Right cardiac atrium (tissue), 5 donors: ENCODE measurements at places on chromosomes 12 and 14. TPM values are rescaled to one million over a fixed set of nuclear protein-coding genes. Genes with fewer than 3 reads are reported as not detected.

Gene CACNA2D4
- total RNA-seq = 1.0 TPM

Gene PYGL
- 14.2 TPM for total RNA-seq

Gene JPH4
- total RNA-seq = 0.11 TPM

Gene SLC48A1
- total RNA-seq = 30.1 TPM

Gene ZNF384
- total RNA-seq = 33.7 TPM

Gene INTS13
- total RNA-seq = 16.1 TPM

Gene KLHDC1
- total RNA-seq = 13.5 TPM

Gene OTOGL
- total RNA-seq = 25.9 TPM

Gene CACNA1C
- 125 TPM for total RNA-seq

Gene IGFBP6
- 49.7 TPM for total RNA-seq

Gene CLECL1
- total RNA-seq = 1.2 TPM

Gene ATG14
- 12.9 TPM for total RNA-seq

Gene SLCO1B1
- not detected for total RNA-seq

Gene KERA
- not detected for total RNA-seq

Gene TSHR
- total RNA-seq = not detected

Gene LRRIQ1
- total RNA-seq = 0.48 TPM

Gene PRH2
- total RNA-seq = 0.53 TPM

Gene DCAF5
- 46.8 TPM for total RNA-seq

Gene DDN
- 1.2 TPM for total RNA-seq

Gene MYF6
- total RNA-seq = not detected

Gene LBHD2
- not detected for total RNA-seq

Gene ISM2
- total RNA-seq = not detected
